ENCODE measurements at places on chromosomes 5 and 9.

GRCh38 chr9:108119530-108120113 lies 630.1 kb upstream of the KLF4 start:
- no peak for DNase-seq

- no peak for DNase-seq
These were observed 298.7 kb upstream of the RGMB start for GRCh38 chr5:98474782-98475181.

- no peak for DNase-seq
These were observed 141.0 kb downstream of the GADD45G start for GRCh38 chr9:89745601-89746376.

DNA sequence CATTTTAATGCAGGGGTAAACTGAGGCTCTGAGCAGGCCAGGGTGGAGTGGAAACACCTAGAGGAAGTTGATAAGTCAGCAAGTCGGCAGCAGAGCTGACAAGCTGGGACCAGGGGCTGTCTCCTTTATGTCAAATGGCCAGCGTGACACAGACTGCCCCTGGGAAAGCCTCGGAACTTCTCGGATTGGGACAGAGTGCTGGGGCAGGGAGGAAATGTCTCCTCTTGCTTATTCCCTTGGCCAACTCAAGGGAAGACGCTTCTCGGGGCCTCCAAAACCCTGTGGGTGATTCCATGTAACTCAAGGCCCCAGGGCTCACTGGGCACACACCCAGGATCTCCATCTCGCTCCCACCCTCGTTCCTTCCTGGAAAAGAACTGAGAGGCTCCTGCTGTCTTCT lies 25.4 kb upstream of the ANXA6 start:
- DNase-seq = no peak

DNA sequence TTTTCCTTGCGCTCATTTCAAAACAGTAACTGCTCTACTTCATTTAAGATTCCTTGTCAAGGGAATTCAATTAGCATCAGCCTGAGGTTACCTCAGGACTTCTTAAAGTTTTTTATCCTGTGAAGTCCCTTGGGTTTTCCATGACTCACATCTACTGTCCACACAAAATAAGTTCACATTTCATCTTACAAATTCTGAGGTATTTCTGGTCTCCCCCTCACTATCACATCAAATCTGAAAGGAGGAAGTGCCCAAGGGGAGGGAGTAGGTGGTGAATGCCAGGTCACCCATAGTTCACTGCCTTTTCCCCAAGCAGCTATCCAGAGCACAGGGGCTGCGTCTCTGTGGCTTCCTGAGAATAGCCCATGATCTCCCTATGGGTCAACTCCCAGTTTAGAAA lies 227.1 kb upstream of the NREP start:
- DNase-seq = no peak

- no peak for DNase-seq
These were observed 373.6 kb downstream of the BNC2 start for GRCh38 chr9:16496908-16497307.

GRCh38 chr5:82676661-82677060 lies 398.5 kb upstream of the RPS23 start:
- no peak for DNase-seq

DNA sequence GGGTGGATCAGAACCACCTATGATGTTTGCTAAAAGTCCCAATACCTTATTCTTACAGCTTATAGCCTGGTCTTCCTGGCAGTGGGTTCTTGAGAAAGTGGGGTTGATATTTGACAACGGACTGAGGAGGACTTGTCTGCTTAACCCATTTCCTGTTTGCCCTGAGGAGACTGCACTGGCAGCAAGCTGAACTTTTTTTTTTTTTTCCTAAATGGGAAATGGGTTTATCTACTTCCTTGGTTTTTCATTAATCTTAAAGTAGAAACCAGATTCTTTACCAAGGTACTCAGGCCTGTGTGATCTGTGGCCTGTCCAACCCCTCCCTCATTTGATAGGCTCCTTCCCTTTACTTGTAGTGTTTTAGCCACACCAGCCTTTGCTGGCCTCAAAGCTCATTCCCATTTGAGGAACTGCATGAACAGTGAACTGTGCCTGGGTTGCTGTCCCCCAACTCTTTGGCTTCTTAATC lies 47.1 kb downstream of the C9orf57 start:
- DNase-seq = no peak

DNA sequence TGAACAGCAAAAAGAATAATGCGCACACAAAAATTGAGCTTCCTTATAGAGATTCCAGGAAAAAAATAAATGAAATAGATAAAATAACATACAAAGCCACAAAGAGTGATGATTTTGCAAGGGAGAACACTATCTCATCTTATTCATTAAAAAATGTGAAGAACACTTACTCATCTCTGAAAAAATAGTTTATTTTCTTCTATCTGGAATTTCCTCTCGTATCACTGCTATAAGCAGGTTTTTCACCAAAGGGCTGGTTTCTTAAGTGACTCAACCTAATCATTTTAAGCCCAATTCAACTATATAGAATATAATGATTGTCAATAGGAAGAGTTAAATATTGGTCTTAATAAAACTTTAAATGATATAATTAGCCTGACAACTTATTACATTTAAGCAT lies 504.9 kb downstream of the NR2F1-AS1 start:
- DNase-seq = no peak

DNA sequence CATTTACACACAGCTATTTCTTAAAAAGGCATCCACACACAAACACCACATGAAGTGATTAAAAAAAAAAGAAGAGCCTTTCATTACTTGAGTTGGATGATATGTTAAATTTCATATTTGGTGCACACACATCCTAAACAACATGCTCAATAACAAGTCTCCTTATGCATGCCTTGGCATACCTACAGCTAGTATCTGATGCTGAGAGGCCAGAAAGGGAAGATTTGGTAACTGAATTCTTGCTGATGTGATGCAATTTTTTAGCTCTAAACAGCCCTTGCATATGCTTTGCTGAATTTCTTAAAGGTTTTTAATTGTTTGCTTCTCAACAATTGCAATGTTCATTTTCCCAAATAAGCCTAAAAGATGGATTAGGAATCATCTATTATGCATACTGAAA lies 338.8 kb downstream of the ARL15 start:
- DNase-seq = no peak

DNA sequence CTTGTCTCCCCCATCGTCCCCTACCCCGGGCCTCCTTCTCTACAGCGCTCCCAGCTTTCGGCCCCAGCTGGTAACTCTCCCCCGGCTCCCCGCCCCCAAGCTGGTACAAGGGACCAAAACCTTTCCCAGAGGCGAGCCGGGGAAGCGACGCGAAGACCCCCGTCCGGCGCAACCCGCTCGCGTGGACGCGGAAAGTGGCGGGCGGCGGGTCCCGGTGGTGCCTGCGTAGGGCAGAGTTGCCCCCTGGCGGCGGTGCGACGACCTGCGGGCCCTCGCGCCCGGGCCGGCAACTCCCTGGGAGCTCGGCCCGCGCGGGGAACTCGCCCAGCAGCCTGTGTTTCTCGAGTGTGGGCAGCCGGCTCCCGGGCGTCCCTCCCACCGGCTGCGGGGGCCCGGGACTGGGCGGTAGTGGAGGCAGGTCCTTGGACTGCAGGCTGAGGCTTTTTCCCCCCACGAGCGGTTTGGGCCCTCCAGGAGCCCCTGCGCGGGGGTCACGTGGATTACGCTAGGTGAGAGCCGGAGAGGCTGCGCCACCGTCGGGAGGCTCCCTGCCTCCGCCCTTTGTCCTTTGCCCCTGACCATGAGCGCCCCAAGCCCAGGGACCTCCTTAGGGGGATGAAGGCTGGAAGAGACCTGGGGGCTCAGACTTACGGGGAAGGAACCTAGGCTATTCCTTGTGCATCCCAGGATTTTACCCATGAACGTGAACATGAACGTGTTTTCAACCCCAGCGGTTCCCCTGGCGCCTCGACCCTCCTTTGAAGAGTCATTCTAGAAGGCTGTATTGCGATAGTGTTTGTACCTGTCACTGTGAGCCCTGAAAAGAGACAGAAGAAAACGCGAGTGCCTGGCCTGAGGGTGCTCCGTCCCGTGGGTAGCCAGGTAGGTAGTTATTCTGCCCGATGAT lies 2.9 kb upstream of the FOXD1 start:
- peak; percentile 62 for DNase-seq

- DNase-seq = peak; percentile 18
These were observed 1.3 kb downstream of the NIM1K start for GRCh38 chr5:43193181-43193893.
